ENCODE measurements at places on chromosomes 4 and X.

GRCh38 chrX:7154041-7154597 lies 6.2 kb upstream of the PUDP start:
- no peak for DNase-seq

GRCh38 chr4:53937918-53938317 lies 126.5 kb downstream of the CHIC2 start:
- DNase-seq, result no peak

DNA sequence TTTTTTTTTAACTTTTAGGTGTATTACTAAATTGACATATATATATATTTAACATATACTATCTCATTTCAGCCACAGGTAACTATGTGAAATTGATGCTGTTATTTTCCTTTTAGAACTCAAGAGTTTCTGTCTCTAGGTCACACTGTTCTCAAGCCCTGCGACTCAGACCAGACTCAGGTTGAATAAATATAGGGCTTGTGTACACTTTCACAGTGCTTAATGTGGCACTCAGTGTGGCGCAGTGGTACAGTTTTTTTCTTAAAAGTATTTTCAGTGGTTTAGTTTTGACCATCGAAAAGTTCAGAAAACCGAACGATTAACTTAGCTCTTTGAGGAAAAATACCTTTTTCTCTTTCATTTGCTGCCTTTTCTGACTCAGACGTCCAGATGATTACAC lies 24.7 kb downstream of the PACRGL start:
- no peak for DNase-seq

DNA sequence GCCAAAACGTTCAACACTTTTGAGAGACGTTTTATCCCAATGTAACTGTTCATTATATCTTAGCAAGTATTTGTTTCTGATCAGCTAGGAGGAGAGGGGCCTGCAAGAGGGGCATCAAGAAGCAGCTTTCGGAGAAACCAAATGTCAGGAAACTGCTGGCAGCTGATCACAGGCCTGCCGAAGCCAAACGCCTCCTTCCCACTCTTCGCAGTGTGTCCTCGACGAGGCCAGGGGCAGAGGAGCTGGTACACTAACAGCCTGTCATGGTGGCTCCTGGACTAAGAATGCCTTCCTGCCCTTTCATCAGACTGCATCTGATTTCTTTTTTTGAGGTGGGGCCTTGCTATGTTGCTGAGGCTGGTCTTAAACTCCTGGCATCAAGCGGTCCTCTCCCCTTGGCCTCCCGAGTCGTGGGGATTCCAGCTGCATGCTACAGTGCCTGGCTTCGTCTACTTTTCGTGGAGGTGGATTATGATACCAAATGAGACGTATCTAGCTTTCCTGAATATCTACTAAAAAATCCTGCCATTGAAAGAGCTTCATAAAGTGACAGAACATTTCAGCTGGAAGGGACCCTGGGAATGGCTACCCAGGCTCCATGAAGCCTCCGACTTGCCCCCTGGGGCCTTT lies 134.8 kb downstream of the AFAP1 start:
- no peak for DNase-seq

DNA sequence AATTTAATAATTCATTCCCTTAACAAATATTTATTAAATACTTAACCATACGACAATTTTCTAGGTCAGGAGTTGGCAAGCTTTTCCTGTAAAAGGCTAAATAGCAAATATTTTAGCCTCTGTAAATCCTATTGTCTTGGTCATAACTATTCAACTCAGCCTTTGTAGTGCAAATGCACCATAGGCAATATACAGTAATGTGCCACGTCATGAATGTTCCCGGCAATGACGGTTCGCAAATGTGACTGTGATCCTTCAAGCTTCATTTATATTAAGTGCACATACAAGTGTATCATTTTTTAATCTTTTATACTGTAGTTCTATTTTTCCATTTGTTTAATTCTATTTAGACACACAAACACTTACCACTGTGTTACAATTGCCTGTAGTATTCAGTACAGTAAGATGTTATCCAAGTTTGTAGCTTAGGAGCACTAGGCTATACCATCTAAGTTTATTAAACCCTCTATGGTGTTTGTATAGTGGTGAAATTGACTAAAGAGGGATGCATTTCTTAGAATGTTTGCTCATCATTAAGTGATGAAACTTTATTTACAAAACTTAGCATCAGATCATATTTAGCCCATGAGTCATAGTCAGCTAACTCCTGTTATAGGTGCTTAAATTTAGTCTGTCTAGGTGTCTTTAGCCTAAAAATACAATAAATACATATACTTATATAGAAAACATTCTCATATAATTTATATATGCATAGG lies 553.6 kb downstream of the STPG2 start:
- no peak for DNase-seq

DNA sequence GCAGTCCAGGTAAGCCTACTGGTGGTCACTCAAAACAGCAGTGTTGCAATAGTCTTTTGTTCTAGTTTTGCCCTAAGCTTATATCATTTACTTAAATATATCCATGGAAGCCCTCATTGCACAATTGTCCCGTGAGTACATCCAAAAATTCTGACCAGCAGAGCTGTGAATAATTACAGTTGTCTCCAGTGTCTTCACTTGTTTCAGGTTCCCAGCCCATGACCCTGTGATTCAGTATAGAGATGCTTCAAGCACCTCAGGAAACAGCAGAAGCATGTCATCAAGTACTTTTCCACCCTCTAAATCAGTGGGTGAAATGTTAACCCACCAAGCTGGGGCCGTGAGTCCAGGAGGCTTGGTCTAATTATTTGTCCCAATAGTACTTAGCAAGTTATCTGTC lies 214.9 kb upstream of the RPS6KA3 start:
- no peak for DNase-seq

DNA sequence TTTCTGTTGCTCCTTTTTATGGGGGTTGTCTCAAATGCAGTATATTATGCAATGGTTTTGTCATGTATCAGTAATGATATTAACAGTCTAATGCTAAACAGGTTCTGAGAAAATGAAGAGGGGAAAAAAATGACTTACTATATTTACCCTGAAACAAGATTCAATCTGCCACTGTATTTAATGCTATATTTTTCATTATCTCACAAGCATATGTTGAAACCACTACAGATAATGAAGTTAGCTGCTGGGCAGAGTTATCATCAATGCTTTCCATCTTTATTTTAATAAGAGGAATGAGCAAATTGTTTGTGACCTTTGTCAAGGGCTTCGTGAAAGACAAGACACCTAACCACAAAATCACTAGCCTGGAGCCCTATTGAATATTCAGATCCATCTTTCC lies 32.6 kb upstream of the NAA11 start:
- DNase-seq, result no peak

GRCh38 chr4:110059556-110060191 lies 138.7 kb downstream of the ELOVL6 start:
- DNase-seq, result no peak

Measured in iPS DF 6.9 (cell line).